Stimulated activated CD4-positive, alpha-beta T cell treated with anti-CD3 and anti-CD28 coated beads, Interleukin-12 subunit alpha, Interleukin-12 subunit beta, amount 100 ng/mL, for 4 hours (primary cell): ENCODE measurements at places on chromosomes 3 and 15.

GRCh38 chr3:177589911-177590381, 392.7 kb upstream of the TBL1XR1 start:
- no peak for DNase-seq

DNA sequence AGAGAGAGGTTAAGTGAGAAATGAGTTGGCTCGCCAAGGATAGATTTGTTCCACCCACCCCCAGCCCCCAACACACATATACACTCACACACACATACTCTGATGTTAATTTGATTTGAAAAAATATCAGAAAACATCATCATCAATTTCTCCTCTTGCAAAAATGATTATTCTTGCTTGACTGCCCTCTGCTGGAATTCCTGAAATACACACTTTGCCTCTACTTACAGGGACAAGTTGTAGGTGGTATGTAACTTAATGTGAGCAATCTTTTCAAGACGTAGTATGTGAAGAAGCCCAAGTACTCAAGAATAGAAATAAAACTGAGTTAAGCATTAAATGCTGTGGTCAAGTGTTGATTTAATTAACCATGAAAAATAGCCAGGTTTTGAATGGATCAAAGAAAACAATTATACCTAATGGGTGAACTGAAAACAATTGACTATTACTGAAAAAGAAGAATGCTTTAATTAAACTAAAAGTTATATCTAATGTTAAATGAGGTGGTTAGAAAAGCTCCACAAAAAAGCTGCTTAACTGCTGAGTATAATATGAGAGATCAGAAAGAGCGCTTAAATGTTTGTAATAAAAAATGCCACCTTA, 46.6 kb upstream of the MDFIC2 start:
- no peak for DNase-seq

DNA sequence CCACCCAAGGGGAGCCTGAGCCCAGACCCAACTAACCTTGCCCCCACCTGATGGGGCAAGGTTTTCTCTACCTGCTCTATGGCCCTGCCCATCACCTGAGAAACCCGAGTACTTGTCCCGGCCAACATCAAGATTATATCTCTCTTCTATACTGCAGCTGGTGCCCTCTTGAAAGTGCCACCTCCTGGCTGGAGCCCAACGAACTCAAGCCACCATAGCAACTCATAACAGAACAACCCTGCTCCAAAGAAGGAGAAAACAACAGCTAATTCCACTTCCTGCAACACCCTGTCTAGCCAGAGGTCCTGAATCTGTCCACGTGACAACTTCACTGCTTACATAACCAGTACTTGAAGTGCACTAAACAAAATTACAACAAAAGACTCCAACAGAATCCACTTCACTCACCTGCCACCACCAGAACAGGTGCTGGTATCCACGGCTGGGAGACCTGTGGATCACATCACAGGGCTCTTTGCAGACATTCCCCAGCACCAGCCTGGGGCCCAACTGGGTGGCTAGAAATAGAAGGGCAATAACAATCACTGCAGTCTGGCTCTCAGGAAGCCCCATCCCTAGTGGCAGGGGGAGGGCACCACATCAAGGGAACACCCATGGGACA, 49.2 kb downstream of the PIERCE2 start:
- no peak for DNase-seq

DNA sequence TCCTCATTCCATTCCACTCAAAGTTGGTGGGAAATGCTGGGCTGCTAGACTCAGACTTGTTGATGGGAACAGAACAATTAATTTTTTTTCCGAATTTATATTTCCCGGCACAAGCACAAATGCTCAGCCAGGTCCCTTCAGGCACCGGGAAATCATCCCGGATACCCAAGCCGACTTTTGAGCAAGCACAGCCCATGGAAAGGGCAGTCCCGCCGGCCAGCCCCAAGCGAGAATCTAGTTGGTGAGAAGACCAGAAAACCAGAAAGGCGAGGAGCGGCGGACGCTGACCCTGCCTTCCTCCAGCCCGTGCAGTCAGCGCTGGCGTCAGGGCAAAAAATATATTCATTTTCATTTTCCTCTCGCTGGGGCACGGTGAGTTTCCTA, 763 bp upstream of the ZIC4 start:
- DNase-seq = no peak

- no peak for DNase-seq
Measured at GRCh38 chr3:74643636-74644035, 29.2 kb upstream of the CNTN3 start.

DNA sequence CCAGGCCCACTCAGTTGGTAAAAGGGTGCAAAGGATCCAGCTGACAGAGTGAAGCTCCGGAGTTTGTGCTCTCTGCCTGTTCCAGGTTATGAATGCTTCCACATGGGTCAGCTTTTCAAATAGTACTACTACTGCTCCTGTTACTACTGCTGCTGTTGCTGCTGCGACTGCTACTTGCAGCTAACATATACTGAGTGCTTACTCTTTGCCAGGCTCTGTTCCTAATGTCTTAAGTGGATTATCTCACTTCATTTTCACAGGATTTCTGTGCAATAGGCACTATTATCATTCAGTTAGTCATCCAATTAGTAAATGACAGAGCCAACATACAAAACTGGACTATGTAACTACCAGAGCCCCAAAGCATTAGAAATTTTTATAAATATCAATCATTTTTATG, 106.5 kb downstream of the IQCH start:
- DNase-seq = no peak

DNA sequence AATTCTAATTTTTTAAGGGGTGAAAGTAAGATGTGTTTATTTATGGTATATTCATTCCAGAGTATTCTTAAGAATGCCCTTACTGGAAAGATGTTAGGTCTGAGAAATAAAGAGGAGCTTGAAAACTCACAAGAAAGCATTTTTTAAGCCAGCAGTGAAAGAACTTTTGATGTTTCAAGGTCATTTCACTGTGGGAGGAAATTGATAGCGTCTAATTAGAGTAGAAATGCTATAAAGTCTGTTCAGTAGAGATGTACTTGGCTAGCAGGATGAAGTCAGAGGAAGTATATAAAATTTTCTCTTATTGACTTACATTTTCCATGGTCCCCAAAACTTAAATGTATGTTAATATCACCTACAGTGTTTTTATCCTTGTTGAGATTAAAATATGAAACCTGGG, 354.6 kb downstream of the CNTN6 start:
- no peak for DNase-seq

DNA sequence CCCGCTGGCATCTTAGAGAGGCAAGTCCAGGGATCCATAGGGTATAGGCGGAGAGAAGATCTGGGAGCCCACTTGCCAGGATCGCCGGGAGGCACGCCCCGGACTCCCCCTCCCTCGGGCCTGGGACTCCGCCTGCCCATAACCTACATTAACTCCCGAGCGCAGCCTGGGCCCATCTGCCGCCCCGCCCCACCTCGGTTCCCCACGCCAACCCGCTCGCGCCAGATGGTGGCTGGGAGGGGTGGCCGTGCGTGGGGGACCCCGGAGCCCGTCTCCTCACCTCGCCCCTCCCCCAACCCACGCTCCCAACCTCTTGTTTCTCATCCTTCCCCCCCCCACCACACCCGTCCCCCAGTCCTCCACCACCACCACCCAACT, 1.7 kb upstream of the DLL4 start:
- no peak for DNase-seq

DNA sequence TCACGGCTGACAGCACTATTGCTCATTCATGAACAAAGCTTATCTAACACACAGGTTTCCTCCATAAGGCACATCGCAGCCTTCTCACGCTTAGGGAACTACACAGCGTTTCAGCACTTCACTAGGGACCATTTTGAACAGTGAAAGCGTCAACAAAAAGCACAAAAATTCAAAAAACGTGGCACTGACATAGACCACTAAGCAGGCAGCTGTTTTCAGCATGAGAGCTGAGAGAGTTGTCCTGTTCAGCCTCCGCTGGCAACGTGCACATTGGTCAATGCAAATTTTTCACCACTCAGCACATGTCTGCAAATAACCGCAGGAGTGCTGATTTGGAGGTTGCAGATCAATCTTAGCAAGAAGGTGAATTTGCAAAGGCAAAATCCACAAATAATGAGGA, 109.2 kb downstream of the LRRK1 start:
- DNase-seq = no peak

DNA sequence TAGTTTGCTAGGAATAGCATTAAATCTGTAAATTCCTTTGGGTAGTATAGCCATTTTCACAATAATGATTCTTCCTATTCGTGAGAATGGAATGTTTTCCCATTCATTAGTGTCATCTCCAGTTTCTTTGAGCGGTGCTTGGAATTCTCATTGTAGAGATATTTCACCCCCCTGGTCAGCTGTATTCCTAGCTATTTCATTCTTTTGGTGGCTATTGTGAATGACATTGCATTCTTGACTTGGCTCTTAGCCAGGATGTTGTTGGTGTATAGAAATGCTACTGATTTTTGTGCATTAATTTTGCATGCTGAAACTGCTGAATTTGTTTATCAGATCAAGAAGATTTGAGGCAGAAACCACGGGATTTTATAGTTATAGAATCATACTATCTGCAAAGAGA, 690.5 kb upstream of the ALCAM start:
- no peak for DNase-seq

DNA sequence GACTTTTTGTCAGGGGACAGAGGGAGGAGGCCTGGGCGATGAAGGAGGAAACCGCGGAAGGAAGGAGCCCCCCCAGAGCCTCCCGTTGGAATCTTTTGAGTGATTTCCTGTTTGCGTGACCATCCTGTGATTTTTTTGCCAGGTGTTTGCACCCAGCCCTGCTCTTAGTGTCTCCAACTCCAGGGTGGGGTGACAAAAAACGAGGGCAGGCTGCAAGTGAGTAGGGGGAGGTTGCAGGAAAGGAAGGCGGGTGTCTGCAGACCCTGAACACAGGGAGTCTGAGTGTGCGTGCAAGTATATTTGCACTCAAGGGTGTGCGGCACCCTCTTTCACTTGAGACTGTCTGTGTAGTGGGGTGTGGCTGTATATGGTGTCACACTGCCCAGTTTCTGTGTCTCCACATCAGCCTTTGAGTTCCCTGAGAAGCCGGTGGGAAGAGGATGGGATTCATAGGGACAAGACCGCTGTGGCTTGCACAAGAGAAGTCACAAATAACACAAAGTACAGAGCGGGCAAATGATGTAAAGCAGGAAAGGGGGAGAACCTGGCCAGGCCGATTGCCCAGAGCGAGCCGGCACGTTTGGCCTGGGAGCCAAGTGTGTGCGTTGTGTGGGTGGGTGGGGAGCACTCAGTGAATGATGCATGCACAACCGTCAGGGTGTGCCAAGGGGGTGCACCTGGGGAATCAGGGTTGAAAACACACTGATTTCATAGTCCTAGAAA, 6.6 kb downstream of the ISLR2 start:
- no peak for DNase-seq

- no peak for DNase-seq
Measured at GRCh38 chr3:63872135-63872924, 8.7 kb downstream of the ATXN7 start.

GRCh38 chr3:172106989-172107388, 67.6 kb downstream of the FNDC3B start:
- peak; percentile 37 for DNase-seq

- DNase-seq = no peak
Measured at GRCh38 chr3:51999846-52000245, 4.2 kb upstream of the RPL29 start.

DNA sequence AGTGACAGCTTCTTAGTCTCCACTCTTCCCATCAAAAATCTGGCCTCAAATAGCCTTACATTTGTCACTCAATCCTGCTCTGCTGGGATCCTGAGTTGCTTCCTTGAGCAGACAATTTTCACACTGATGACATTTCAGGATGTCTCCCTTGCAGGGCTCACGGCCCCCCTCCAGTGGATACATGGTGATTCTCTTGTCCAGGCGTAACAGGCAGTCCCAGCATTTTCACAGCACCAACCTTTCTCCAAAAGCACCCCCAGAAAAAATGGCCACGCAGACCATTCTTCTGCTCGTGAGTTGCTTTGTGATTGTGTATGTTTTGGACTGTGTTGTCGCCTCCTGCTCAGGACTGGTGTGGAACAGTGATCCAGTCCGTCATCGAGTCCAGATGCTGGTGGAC, 47.4 kb upstream of the WNT7A start:
- no peak for DNase-seq

DNA sequence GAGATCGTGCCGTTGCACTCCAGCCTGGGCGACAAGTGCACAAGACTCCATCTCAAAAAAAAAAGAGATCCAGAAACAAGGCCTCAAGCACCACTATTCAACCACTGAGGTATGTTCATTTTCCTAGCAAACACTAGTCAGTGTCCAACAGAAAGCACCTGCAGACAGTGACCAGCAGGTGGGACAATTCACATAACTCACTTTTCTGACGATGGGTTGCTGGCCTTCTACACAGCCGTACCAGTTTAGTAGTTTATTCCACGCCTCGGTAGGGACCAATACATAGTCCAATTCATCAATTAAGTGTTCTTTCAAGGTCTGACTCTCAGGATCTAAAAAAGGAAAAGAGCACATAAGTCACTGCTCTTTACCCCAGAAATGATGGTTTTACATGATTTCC, 12.4 kb downstream of the USP4 start:
- DNase-seq = no peak

- DNase-seq = no peak
Measured at GRCh38 chr15:75195766-75196241, 5.9 kb upstream of the C15orf39 start.

DNA sequence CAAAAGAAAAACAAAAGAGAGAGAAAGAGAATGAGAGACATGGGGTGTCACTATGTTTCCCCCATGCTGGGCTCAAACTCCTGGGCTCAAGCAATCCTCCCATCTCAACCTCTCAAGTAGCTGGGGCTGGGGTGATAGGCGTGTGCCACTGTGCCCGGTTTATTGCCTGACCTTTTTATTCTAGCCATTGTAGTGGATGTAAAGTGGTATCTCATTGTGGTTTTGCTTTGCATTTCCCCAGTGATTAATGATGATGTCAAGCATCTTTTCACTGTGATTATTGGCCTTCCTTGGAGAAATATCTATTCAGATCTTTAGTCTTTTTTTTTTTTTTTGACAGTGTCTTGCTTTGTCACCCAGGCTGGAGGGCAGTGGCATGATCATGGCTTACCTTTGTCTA, 37.7 kb upstream of the GK5 start:
- DNase-seq = no peak

GRCh38 chr3:197354568-197355001, 56.2 kb upstream of the DLG1 start:
- DNase-seq = no peak

- DNase-seq = no peak
Measured at GRCh38 chr3:119184796-119185570, 11.6 kb downstream of the UPK1B start.

- DNase-seq = no peak
Measured at GRCh38 chr3:5766848-5767247, 579.3 kb downstream of the EDEM1 start.

DNA sequence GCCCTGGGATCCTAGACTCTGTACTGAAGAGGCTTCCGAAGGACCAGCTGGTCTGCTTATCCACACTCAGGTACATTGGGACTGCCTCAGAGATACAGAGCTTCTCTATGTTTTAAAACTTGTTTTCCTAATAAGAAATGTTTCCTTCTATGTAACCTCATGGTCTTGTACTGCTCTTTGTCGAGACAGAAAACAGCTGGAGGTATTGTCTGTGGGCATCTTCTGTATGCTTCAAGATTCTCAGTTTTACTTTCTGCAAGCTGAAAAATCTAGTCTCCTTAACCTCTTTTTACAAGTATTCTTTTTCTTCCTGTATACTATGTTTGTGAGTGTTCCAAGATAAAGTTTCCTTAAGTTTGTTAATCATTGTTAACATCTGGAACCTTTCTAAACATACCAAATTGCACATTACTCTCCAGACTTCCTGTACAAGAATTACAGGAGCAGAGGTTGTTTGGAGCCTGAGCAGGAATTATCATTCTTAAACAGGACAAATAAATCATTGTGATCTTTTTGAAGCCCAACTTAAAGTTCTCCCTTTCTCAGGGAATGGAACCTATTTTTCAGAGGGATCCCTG, 358.3 kb upstream of the CFAP20DC start:
- no peak for DNase-seq
